H9 (cell line): ENCODE measurements at places on chromosomes 6 and 20. TPM values are rescaled to one million over a fixed set of nuclear protein-coding genes. Genes with fewer than 3 reads are reported as not detected.

Gene KHDRBS2
- total RNA-seq, result 2.7 and 3.0 TPM in 2 replicates

Gene APCDD1L
- total RNA-seq, result 0.68 and 1.1 TPM in 2 replicates

Gene SLCO4A1
- total RNA-seq, result 8.4 and 9.4 TPM in 2 replicates

Gene BPIFB4
- not detected in 2 replicates for total RNA-seq

Gene MSH5
- 21.5 and 22.4 TPM in 2 replicates for total RNA-seq

Gene VWA7
- 2.5 TPM in 2 replicates for total RNA-seq

DNA sequence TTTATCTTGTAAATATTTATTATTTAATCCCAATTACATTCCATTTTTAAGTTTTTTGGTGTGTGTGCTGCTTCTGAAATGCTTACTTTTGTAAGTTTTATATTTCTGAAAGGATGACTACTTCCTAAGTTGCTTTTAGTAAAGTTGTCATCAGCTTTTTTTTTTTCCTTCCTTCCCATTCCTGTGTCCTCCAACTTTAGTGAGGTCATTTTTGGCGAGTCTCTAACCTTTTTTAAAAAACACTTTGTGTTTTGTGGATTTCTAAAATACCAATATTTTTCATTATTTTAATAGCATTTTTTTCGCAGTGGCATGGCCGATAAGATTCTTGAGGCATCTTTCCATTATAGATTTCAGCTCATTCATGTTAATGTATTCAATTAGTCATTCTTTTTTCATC lies 30.9 kb downstream of the FIG4 start:
- DNase-seq, result no peak

GRCh38 chr6:50381099-50381415 lies 331.3 kb upstream of the DEFB112 start:
- no peak for DNase-seq

DNA sequence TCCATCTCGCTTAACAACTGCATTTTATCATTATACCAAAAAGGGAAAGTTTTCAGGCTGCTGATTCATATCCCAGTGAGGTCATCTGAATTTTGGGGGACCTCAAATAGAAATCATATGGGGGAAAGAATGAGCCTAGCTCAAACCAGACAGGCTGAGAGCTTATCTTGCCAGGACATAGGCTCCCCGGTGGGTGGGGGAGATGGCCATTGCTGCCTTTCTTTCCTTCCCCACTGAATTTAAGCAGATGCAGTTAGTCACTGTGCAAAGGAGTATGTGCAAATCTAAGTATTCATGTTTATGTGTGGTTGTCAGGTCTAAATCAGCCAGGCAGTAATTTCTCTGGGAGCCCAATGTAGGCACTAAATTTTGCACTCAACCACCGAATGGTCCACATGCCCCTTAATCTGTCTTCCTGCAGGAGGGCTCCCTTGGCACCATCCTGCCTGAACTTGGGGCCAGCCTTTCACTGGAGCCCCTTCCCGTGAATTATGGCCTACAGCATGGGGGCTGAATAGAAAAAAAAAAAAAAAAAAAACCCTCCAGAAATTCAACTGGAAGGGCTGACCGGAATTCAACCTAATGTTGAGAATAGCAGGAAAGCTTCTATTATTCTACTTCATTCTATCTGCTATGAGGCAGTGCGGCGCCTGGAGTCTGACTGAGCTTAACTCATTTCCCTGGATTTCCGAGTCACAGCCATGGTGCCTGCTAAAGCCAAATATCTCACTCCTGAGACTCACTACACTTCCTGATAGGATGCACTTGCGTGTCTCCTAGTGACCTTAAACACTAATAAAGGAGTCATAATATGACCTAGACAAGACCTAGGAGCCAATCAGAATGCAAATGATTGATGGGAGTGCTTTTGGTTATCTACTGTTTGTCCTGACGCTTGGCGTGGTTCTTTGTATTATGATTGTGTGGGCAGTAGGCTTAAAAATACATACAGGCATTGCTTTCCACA lies 161.5 kb upstream of the HEY2 start:
- DNase-seq, result no peak

- no peak for DNase-seq
These were observed 58.1 kb upstream of the REV3L start for GRCh38 chr6:111541026-111541681.

GRCh38 chr20:61958773-61959700 lies 106.6 kb downstream of the TAF4 start:
- DNase-seq, result peak; percentile 83

DNA sequence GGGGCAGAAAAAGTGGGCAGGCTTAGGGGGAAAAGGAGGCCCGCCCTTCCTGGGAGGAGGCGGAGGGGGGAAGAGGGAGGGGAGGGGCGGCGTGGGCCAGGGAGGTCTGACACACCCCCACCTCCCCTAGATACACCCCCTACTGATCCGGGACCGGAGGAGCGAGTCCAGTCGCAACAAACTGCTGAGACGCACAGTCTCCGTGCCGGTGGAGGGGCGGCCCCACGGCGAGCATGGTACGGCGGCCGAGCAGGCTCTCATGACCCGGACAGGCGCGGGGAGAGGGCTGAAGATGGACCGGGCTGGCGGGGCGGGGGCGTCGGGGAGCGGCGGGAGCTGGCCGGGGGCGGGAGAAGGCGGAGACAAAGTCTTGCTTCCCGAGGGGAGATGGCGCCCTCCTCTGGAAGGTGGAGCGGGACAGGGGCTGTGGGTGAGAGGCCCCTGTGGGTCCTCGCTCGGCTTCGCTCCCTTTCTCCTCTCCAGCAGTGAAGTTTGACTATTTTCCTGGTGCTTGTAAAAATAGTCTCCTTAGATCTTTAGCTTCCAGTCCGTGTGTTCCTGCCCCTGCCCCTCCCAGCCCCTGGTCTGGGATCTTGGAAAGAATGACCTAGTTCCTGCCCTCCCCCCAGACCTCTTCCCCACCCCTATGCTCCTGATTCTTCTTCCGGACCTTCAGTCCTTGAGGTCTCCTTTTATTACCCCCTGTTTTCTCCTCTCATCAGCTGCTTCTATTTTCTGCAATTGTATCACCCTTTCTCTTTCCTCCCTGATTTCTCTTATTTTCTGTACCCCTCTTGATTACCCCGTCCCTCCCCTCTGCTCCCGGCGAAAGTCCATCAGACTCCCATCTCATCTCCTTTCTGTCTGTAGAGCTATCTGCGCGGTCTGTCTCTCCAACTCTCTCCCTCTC lies 6.1 kb downstream of the SYNGAP1 start:
- peak; percentile 91 for DNase-seq

GRCh38 chr6:84953111-84953755 lies 188.8 kb upstream of the TBX18 start:
- DNase-seq, result no peak

DNA sequence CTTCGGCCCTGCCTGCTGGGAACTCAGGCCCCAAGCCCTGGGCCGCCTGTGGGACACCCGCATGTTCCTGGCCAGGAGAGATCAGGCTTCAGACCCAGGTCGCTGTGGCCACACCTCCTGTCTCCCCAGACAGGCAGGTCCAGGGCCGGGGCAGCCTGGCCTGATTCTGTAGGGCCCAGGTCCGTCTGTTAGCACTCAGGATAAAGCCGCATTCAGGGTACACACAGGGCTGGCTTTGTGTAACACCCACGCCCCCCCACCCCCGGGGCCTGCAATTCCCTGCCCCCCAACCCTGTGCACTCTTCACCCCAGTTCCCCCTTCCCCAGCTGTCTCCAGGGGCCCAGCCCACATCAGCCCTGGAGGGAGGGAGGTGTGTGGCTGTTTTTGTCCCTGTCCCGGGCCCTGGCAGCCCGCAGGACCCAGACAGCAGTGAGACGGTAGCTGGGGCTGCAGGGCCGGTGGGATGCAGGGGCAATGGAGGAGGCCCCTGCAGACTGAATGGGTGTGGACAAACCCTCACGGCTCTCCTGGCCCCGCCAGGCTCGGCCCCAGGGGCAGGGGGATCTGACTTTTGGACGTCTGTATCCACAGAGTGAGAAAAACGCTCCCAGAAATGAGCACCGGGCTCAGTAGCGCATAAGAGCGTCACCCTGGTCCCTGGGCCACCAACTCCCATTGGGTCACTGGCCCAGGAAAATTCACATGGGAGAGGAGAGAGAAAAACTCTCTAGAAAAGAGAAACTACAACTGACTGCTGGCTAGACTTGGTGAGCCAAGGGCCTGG lies 42.4 kb upstream of the ZBP1 start:
- peak; percentile 38 for DNase-seq

GRCh38 chr6:2035046-2035445 lies 210.4 kb downstream of the GMDS start:
- no peak for DNase-seq

DNA sequence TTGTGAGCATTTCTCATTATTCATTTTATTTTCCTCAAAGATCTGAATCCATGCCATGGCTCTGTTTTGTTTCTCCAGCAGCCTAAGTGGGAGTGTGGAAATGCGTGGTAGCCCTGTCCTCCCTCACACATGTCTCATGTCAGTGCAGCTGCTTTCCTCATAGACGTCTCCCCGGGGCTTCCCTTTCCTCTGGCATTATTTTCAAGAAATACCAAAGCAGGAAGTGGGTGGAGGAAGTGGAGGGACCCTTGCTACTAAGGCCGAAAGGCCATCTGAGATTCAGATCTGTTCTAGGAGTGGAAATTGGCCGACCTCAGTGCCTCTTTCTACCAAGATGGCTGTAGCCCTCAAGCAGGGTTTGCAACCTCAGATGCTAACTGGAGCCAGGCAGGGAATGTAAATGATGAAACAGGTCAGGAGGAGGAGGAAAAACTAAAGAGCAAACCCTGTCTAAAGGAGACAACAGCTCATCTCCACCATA lies 420.9 kb upstream of the PLCB4 start:
- no peak for DNase-seq

- DNase-seq, result no peak
These were observed 830.2 kb downstream of the DHX35 start for GRCh38 chr20:39792334-39792733.

DNA sequence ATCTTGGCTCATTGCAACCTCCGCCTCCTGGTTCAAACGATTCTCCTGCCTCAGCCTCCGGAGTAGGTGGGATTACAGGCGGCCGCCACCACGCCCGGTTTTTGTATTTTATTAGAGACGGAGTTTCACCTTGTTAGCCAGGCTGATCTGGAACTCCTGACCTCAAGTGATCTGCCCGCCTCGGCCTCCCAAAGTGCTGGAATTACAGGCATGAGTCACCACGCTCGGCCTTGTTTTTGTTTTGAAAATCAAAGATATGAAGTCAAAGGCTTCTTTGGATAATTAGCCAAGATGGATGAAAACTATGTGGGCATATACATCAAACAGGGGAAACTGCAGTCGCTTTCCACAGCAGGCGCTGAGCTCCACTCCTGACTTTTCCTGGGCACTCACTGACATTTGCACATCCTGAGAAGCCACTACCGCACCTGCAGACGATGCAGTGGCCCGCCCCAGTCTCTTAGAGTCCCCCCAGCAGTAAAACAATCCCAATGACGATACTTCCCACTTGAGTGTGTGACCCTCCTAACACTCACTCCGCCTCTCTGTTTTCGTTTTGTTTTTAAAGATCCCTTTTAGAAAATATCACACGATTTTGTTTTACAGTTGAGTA lies 44.1 kb downstream of the GJA1 start:
- DNase-seq, result no peak

DNA sequence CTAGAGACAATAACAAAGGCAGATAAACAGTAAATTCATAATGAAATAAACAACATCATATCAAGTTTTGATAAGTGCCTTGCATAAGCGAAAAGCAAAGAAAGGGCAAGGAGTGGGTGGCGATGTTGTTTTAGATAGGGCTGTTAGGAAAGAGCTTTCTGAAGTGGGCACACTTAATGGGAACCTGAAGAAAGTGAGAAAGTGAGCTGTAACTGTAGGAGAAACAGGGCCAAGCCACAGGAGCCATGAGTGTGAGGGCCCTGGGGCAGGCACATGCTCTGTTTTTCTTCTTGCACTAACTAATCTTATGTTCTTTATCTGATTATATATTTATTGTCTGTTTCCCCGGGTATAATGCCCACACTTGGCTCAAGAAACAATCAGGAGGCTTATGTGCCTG lies 193.4 kb upstream of the SUPT3H start:
- no peak for DNase-seq
